ENCODE measurements at places on chromosomes 2 and 18.

- DNase-seq, result no peak
Observed at GRCh38 chr2:127829845-127830246, 18.9 kb upstream of the WDR33 start.

GRCh38 chr18:75694292-75694691, 266.8 kb upstream of the SMIM21 start:
- no peak for DNase-seq

GRCh38 chr2:7392076-7392787, 475.0 kb downstream of the RNF144A start:
- no peak for DNase-seq

DNA sequence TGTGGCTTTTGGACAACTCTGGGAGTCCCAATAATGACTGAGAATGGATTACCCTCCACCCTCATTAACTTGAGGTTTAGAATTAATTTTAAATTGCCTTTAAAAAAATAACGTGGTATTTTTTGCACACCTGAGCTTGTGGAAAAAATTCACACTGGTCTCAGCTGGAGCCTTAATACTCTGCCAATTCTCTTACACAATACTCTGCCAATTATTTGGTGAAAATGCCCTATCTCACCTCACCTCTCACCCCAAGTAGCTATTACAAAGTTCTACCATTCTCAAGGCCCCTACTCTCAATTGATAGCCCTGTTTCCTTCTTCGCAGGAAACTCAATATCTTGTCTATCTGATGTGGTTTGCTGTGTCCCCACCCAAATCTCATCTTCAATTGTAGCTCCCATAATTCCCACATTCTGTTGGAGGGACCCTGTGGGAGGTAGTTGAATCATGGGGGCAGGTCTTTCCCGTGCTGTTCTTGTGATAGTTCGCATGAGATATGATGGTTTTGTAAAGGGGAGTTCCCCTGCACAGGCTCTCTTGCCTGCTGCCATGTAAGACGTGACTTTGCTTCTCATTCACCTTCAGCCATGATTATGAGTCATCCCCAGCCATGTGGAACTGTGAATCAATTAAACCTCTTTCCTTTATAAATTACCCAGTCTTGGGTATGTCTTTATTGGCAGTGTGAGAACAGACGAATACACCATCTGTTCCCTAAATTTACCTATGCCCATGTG, 27.4 kb upstream of the C2orf69 start:
- no peak for DNase-seq

DNA sequence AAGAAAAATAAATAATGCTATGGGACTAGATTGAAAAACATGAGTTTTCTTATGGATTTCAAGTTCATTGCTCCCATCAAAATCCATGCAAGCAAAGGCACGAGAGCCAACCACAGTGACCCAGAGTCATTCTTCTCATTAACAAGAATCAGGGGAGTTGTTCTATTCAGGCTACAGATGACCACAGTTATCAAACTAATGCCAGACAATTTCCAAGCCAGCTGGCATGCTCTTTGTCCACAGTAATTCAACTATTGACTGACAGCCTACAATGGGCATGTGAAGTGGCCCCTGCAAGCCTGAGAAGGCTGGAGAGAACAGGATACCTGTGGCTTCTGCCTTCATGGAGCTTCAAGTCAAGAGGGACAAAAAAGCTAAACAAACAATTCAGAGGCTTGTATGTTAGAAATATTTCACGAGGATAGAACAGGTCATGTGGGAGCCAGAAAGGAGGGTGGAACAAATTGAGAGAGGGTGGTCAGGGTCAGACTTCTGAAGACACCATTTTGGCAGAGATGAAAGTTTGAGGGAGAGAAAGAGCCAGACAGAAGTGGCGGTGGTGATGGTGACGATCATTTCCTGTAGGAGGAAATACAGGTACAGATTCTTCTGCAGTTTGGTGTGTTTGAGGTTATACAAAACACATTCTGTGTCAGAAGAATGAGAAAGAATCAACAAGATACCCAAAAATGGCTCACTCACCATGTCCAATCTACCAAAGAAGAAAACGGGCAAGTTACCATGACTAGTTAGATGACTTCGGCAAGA, 732.4 kb downstream of the RNF144A start:
- no peak for DNase-seq
